ENCODE measurements at places on chromosomes 3 and 15.

DNA sequence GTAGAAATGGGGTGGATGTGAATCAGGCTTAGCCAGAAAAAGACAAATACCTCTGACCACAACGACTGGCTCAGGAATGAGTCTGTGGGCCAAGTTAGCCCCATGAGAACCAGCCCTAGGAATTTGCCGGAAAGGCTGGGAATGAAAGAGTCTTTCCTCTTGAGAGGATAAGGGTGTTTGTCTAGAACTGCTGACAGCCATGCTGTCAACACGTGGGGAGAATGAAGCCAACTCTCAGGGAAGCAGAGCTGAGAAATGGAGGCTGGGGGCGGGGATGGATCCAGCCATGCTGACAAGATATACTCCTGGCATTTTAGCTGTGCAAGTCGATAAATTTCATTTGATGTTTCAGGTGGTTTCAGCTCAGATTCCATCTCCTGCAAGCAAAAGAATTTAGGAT lies 10.6 kb upstream of the SLC6A1 start:
- DNase-seq = no peak

DNA sequence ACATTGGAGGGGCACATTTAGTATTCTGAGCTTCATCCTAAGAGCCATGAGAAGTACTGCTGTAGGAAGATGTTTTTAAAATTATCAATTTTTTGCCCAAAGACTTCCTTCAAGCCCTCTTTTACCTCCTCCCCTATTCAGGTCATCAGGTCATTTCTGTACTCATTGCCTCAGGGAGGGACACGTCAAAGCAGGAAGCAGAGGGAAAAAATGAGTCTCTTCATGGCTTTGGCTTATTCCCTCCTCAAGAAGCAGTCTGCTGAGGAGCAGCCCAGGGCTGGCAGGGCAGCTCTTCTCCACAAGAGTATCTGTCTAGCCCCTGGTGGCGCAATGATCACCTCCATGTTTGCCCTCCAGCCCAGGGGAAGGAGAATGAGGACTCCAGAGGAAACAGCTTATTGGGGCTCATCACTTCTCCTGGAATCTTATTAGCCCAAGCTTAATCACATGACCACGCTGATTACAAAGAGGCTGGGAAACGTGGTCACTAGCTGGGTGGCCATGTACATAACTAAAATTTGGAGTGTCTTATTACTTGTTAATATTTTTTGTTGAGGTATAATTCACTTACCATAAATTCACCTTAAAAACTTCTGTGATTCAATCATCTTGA lies 44.2 kb upstream of the GATA2 start:
- no peak for DNase-seq

DNA sequence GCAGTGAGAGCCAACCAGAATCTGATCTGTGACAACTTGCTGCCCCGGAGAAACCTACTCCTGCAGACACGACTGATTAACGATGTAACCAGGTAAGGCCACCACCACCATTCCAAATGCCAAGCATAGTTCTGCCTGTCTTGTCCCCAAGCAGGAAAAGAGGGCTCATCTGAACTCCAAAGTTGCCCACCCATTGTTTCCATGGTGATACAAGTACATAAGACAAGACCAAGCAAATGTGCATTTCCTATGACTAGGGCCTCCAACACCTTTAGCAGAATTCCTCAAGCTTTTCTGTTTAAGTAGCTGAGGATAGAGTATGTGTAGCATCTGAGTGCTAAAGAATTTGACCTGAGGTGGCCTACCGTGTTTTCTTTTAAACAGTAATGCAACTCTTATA lies 290.7 kb downstream of the RYR3 start:
- no peak for DNase-seq

GRCh38 chr3:134337071-134337482 lies 37.2 kb downstream of the AMOTL2 start:
- no peak for DNase-seq

GRCh38 chr3:192841428-192841827 lies 76.2 kb downstream of the MB21D2 start:
- no peak for DNase-seq

GRCh38 chr15:41669701-41670100 lies 9.5 kb downstream of the MGA start:
- DNase-seq = no peak

DNA sequence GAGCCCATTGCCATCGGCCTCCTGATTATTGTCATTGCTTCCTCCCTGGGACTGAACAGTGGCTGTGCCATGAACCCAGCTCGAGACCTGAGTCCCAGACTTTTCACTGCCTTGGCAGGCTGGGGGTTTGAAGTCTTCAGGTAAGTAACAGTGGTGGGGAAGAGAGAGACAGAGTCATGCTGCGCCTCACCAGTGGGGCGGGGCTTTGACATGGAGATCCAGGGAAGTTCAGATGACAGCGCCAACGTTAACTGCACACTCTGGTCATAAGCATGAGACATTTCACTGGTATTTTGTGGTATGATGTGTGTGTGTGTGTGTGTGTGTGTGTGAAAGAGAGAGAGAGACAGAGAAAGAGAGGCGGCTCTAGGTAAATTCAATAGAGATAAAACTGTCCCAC lies 41.0 kb downstream of the AQP9 start:
- no peak for DNase-seq

DNA sequence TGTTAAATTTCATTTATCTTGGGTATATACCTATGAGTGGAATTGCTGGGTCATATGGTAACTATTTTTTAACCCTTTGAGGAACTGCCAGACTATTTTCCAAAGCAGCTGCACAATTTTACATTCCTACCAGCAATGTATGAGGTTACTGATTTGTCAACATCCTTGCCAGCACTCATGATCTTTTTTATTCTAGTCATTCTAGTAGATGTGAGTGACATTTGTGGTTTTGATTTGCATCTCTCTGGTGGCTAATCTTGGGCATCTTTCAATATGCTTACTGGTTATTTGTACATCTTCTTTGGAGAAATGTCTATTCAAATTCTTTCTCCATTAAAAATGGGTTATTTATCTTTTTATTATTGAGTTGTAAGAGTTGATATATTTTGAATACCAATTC lies 21.3 kb upstream of the LRRC58 start:
- no peak for DNase-seq

DNA sequence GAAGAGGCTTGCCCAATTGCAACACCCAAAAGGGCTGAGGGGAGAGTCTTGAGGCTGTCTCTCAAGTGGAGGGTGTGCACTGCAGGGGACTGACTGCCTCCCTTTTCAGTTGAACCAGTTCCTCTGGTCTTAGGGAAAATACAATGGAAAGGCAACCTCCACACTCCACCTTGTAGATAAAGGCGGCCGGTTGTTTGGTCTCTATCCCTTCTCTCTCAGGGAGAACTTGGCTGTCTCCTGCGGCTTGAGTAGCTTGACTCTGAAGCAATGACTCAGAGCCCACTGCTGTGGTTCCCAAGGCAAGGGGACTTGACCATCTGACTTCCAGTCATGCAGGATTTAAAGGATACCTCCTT lies 143.2 kb upstream of the UMPS start:
- DNase-seq = no peak

GRCh38 chr3:112377568-112378071 lies 44.7 kb downstream of the CD200 start:
- DNase-seq = no peak

DNA sequence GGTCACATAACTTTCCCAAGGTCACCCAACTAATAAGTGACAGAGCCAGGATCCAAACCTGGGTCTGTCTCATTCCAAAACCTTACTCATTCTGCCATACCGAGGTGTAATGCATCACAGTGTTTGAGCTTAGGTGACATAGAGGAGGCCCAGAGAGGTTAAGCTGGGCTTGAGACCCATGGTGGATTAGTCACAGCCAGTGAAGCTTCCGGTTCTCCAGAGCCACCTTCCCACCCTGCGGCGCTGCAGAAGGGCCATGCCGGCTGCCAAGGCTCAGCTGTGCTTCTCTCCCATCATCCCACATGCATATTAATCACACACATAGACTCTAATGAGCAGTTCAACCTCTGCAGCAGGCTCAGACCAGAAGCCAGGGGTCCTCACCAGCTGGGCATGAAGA lies 42.2 kb downstream of the SPSB4 start:
- no peak for DNase-seq

- no peak for DNase-seq
These were observed 178.4 kb upstream of the SUCLG2 start for GRCh38 chr3:67832817-67833216.

GRCh38 chr3:127120851-127121647 lies 71.9 kb upstream of the PRR23E start:
- no peak for DNase-seq

DNA sequence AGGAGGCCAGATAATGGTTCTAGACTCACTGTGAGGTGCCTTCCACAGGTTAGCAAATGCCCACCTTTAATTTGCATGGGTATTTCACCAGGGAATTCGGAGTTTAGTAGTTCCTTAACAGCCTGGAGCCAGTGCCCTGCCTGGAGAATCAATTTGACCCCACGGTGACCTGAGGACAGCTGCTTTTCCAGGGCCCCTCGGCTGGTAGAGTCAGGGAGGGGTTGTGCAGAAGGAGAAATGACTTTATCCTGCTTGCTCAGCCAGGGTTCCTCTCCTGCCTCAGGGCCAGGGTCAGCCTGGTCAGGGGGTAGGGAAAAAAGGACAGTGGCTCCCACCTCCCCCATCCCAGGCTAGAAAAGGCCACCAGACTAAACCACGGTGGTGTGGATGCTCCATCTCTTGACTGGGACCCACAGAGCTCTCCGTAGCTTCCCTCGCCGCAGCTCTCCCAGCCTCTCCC lies 12.0 kb downstream of the DLL4 start:
- DNase-seq = no peak

DNA sequence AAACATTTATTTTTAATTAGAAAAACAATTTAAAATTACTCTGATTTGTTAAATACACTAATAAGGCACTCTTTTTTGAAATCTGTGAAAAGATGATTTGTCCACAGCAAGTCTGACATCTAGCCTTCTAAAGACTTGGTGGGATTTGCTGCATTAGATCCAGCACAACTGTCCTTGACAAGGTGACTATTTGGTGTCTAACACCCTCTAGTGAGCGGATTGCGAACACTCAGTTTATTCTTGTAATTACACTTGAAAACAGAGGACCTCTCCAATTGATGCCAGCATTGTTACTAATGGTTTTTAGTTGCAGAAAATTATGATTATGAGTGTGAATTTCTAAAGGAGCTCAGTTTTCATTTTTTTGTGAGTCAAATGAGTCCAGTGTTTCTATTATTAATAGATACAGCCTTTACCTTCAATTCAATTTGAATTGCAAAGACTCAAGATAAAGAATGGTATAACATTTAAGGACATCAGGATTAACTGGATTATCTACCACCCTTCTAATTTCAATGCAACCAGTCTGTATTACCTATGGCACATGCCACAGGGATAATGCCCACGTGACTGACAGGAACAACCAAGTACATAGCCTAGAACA lies 29.7 kb upstream of the STRIT1 start:
- no peak for DNase-seq

GRCh38 chr3:156511987-156512677 lies 42.8 kb downstream of the SSR3 start:
- DNase-seq = no peak

DNA sequence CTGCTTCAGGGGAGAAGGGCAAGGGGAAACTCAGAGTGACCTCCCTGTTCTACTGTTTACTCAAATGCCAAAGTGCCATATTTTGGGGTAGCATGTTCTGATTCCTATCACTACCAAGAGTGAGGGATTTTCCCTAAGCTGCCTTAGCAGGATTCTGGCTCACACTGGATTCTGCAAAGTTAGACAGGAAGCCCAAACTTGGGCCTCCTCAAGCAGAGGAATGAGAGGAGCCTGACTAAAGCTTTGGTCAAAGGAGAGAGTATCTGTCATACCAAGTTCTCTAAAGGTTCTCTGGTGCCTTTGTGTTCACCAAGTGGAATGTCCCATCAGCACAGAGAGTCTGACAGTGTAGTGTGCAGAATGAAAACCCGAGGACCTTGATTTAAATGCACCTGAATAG lies 8.8 kb upstream of the RARB start:
- DNase-seq = no peak

- no peak for DNase-seq
These were observed 59.1 kb downstream of the FBLN2 start for GRCh38 chr3:13607821-13608597.

GRCh38 chr3:189303584-189303983 lies 131.8 kb downstream of the TPRG1 start:
- no peak for DNase-seq

GRCh38 chr3:51394541-51394940 lies 3.5 kb downstream of the RBM15B start:
- DNase-seq = no peak

- DNase-seq = no peak
These were observed 25.6 kb upstream of the FAM174B start for GRCh38 chr15:92681141-92681631.

DNA sequence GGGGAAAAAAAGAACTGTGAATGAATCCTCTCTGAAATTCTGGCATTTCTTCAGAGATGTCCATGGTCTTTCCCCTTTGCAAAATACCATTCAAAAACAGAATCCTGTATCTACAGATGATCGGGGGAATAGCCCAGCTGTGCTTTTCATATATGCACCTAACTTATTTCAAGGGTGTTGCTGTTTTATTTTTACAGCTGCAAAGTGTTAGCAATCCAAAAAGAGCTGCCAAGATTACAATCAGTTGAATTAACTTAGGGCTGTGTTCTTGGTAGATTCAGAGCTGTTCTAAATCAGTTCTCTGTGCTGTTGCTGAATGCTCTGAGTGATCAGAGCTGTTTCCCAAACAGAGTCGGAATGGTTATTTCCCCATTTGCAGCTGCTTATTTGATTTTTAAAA lies 175.7 kb upstream of the SEMA6D start:
- DNase-seq = no peak

GRCh38 chr3:66499881-66500575 lies 794 bp downstream of the LRIG1 start:
- peak; percentile 19 for DNase-seq

- no peak for DNase-seq
These were observed 177.5 kb upstream of the ICE2 start for GRCh38 chr15:60656481-60656880.

GRCh38 chr15:100947760-100948429 lies 28.7 kb downstream of the LRRK1 start:
- DNase-seq = no peak

GRCh38 chr15:96535148-96535547 lies 204.6 kb downstream of the NR2F2 start:
- no peak for DNase-seq

GRCh38 chr15:58311556-58311955 lies 120.2 kb upstream of the LIPC start:
- DNase-seq = no peak

- no peak for DNase-seq
These were observed 91.3 kb downstream of the PLXNA1 start for GRCh38 chr3:127073941-127074820.

- DNase-seq = no peak
These were observed 20.2 kb downstream of the PAK6 start for GRCh38 chr15:40259021-40259420.

Data from T-helper 9 cell (primary cell).